ENCODE measurements at places on chromosomes 11 and 22.

DNA sequence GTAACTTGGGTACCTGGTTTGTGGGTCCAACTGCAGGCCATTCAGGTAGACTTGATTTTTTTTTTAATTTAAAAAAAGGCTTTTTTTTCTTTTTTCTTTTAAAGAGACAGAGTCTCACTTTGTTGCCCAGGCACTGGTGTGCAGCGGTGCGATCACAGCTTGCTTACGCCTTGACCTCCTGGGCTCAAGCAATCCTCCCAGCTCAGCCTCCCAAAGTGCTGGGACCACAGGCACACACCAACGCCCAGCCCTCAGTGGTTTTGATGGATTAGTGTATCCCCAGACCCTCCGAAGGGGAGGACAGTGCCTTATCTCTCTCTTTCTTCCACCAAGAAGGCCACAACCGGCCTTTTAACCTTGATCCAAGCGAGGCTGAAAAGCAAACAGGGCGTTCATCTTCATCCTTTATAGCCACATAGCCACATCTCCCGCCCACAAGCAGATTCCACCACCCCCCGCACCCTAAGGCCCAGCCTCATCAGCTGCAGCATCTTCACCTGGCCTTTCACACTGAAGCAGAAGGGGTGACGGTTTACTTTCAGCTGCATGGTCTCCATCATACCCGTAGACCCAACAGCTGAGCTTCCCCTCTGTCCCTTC lies 17.6 kb upstream of the COMT start:
- no peak for DNase-seq

DNA sequence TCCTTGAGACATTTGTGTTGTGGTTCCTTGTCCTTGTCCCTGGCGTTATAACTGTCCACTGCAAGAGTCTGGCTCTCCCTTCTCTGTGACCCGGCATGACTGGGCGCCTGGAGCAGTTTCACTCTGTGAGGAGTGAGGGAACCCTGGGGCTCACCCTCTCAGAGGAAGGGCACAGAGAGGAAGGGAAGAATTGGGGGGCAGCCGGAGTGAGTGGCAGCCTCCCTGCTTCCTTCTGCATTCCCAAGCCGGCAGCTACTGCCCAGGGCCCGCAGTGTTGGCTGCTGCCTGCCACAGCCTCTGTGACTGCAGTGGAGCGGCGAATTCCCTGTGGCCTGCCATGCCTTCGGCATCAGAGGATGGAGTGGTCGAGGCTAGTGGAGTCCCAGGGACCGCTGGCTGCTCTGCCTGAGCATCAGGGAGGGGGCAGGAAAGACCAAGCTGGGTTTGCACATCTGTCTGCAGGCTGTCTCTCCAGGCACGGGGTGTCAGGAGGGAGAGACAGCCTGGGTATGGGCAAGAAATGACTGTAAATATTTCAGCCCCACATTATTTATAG lies 23.0 kb downstream of the MYBPC3 start:
- no peak for DNase-seq

- DNase-seq = no peak
Observed at GRCh38 chr22:44412136-44412731, 85.8 kb downstream of the RTL6 start.

GRCh38 chr11:133917921-133918607 lies 38.7 kb downstream of the IGSF9B start:
- DNase-seq = no peak

- DNase-seq = no peak
Observed at GRCh38 chr11:69801513-69802335, 17.5 kb downstream of the FGF3 start.

DNA sequence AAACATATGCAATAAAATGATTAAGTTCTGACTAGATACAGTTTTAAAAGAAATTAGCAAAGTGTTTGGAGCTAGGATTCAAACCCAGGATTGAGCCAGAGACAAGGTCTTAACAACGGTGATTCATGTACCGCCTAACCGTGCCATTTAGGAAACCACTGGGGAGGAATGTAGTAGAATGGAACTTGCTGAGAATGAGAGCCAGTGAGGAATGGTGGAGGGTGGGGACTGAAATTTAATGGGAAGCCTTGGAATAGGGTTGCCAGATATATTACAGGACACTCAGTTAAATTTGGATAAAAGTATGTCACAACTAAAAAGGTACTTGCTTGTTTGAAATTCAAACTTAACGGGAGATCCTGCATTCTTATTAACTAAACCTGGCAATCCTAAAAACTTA lies 30.4 kb upstream of the TMEM86A start:
- DNase-seq = no peak

DNA sequence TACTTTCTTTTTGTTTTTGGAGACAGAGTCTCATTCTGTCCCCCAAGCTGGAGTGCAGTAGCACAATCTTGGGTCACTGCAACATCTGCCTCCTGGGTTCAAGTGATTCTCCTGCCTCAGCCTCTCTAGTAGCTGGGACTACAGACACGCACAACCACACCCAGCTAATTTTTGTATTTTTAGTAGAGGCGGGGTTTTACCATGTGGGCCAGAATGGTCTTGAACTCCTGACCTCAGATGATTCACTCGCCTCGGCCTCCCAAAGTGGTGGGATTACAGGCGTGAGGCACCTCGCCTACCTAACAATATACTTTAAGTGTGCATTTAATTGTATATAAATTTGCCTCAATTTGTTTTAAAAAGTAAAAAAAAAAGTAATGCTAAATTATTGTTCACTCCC lies 38.4 kb downstream of the GRK3 start:
- DNase-seq = no peak

- no peak for DNase-seq
Observed at GRCh38 chr11:93959663-93960062, 61.5 kb upstream of the HEPHL1 start.

- no peak for DNase-seq
Observed at GRCh38 chr11:56700914-56701485, 2.1 kb downstream of the OR9G1 start.

DNA sequence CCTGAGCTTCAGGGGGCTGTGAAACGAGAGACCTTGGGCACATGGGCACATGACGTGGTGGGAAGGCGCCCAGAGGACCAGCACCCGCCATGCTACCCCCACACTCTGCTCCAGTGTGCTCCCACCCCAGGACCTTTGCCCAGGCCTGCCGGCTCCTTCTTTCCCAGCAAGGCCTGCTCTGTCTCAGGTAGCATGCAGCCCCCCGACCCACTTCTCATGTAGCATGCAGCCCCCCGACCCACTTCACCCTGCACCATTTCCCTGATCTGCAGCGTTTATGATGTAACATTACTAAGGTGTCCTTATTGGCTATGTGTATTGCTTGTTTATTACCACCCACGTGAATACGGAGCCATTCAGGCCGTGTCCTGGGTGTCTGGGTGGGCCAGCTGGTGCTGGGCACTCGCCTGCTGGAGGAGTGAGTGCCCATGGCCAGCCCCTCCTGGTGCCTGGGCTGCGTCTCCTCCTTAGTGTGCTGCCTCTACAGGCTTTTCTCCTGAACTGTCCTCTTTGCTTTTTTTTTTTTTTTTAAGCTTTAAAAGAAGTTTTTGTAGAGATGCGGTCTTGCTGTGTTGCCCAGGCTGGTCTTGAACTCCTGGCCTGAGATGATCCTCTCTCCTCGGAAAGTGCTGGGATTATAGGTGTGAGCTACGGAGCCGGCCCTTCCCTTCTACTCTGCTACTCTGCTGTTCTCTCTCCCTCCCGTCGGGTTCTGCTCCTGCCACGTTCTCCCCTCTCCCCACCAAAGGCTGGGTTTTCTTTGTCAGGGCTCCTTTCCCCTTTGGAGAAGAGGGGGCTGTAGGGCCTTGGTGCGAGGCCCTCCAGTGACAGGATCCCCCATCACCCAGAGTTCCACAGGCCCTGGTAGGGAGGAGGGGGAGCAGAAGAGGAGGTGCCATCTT lies 29.4 kb downstream of the LRP5 start:
- DNase-seq = no peak

- no peak for DNase-seq
Observed at GRCh38 chr11:112610494-112610893, 349.8 kb upstream of the PLET1 start.

GRCh38 chr11:64444838-64445441 lies 86.0 kb downstream of the RPS6KA4 start:
- no peak for DNase-seq

DNA sequence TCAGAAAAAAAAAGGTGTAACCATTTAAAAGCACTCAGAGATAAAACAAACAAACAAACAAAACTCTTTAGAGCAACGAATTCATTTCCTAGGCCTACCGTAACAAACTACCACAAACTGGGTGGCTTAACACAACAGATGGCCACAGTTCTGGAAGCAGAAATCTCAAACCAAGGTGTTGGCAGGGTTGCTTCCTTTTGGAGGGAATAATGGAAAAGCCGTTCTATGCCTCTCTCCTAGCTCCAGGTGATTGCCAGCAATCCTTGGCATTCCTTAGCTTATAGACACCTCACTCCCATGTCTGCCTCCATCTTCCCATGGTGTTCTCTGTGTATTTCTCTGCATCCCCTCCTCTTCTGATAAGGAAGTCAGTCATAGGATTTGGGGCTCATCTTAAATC lies 200.4 kb downstream of the RAB38 start:
- DNase-seq = no peak

- no peak for DNase-seq
Observed at GRCh38 chr22:33710326-33710725, 209.9 kb downstream of the LARGE1 start.

DNA sequence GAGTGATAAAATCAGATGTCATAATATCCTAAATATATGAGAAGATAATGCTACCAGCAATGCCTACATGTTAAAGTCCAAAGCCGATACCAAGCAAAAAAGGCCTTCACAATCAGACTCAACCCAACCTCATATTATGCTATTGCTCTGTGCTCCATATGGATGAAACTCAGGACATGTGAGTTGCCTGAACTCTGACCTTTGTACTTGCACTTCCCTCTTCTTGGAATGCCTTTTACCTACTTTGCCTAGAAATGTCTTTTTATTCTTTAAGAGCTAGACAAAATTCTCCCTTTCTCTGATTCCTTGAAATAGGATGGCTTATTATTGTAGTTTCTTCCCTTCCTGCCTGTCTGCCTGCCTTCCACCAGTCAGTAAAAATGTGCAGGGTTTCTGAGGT lies 954.7 kb upstream of the CCDC90B start:
- no peak for DNase-seq

DNA sequence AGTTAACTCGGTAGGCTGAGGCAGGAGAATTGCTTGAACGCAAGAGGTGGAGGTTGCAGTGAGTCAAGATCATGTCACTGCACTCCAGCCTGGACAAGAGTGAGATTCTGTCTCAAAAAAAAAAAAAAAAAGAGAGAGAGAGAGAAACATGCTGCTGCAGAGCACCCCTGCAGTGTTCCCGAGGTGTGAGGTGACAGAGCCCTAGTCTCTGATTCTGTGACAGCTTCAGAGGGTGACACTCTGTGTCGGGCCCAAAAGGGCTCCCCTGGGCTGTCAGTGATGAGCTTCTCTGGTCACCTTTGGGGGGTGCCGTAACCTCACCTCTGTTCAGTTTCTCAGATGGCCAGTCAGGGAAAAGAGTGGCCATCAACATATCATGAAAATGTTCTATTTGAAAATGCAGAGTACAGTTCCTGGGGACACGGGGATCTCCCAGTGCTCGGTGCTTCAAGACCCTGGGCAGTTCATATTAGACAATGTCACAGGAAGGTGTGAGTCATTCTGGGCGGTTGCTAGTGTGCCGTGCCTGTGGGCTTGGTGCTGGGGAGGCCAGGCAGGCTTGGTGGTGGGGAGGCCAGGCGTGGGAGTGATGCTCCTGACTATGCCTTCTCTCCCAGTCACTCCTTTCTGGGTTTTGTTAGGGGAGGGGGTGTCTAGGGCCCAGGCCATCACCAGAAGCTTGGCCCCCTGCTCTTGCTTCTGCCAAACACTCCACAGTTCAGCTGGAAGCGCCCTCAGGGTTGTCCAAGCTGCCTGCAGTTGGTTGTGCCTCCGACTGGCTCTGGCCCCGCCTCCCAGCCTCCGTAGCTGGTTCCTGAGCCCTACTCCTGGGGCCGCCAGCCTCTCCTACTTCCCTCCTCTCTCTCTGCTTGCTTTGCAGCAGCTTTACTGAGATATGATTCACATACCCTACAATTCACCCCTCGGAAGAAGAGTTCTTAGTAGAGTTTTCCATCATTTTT lies 52.5 kb upstream of the CLDN5 start:
- no peak for DNase-seq

DNA sequence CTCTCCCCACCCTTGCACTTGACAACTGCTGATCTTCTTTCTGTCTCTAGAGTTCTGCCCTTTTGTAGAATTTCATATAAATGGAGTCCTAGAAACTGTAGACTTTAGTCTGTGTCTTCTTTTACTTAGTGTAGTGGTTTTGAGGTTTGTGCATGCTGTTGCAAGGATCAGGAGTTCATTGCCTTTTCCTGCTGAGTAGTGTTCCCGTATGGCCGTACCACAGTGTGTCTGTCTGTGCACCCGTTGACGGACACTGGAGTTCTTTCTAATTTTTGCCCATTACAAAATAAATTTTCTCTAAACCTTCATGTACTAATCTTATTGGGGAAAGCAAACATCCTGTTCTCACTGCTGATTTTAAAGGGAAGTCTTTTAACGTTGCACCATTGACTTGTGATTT lies 138.1 kb downstream of the TBC1D22A start:
- DNase-seq = no peak

- no peak for DNase-seq
Observed at GRCh38 chr11:4830346-4830745, 9.2 kb downstream of the OR51F2 start.

GRCh38 chr11:90229791-90230190 lies 6.9 kb upstream of the CHORDC1 start:
- no peak for DNase-seq

- DNase-seq = no peak
Observed at GRCh38 chr11:40606800-40607199, 852.7 kb downstream of the LRRC4C start.

GRCh38 chr11:16215352-16215751 lies 141.0 kb downstream of the SOX6 start:
- no peak for DNase-seq

GRCh38 chr11:109956124-109956793 lies 136.9 kb upstream of the ZC3H12C start:
- no peak for DNase-seq

- DNase-seq = no peak
Observed at GRCh38 chr11:65275906-65276305, 14.1 kb downstream of the POLA2 start.

DNA sequence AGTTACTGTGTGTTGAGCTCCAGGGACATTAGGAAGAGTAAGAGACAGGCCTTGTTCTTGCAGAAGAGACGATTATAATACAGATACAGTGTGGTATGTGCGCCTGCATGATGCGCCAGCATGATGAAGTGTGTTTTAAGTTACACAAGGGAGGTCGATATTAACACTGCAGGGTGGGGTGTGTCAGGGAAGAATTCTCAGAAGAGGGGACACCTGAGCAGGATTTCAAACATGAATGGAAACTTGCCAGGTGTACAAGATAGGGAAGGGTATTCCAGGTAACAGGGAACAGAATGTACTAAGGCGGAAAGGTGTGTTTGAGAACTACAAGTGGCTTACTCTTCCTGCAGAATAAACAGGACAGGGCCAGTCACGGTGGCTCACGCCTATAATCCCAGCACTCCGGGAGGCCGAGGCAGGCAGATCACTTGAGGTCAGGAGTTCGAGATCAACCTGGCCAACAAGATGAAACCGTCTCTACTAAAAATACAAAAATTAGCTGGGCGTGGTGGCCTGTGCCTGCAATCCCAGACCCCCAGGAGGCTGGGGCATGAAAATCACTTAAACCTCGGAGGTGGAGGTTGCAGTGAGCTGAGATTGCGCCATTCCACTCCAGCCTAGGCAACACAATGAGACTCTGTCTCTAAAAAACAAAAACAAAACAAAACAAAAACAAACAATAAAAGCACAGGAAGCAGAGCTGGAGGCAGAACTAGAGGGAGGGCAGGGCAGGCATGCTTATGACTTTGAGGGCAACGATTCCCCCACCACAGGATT lies 59.0 kb downstream of the SYN3 start:
- DNase-seq = no peak

Data from NCI-H2081 (cell line).